Heart left ventricle (tissue), 16 donors: ENCODE measurements at places on chromosomes 12 and 14.

- no peak for DNase-seq
Measured at GRCh38 chr12:85016413-85016812, 19.7 kb downstream of the TSPAN19 start.

- DNase-seq: no peak
Measured at GRCh38 chr12:16174282-16174681, 103.2 kb downstream of the SLC15A5 start.

GRCh38 chr14:98926801-98927200 lies 345.2 kb downstream of the BCL11B start:
- no peak for DNase-seq

DNA sequence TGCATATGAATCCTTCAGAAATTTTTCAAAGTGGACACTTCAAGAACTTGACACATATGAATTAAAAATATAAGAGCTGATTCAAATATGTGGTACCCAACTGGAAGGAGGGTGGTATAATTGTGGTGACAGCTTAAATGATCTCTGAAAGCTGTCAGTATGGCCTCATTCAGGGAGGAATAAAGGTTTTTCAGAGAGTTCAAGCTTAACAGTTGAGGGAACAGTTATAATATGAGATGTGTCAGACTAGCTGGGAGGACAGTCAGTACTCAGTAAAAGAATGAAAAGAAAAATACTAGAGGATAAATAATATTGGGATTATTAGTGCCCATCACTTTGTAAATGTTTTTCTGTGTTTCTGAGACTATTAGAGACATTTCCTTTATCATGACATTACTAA lies 277.5 kb downstream of the RASSF9 start:
- no peak for DNase-seq

DNA sequence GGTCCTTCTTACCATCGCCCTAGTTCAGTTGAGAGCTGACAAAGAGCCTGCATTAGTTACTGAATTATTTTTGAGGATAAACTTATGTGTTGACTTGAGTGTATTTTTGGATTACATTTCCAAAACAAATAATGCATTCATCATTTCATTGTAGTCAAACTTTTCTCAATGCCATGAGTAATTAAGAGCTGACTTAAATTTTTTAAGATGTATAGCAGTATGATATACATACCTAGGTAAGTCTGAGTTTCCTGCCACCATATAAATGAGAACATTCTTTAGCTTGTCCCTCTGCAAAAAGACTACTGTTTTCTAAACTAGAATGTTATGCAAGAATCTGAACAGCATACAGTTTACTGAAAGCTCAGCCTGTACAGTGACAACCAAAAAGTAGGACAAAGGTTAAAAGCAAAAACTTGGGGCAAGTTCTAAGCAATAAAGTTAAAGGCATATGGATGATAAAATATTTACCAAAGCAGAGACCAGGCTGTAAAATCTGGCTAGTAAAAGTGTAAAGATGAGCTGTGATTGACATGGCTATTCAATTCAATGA lies 82.1 kb upstream of the FERMT2 start:
- DNase-seq: no peak

DNA sequence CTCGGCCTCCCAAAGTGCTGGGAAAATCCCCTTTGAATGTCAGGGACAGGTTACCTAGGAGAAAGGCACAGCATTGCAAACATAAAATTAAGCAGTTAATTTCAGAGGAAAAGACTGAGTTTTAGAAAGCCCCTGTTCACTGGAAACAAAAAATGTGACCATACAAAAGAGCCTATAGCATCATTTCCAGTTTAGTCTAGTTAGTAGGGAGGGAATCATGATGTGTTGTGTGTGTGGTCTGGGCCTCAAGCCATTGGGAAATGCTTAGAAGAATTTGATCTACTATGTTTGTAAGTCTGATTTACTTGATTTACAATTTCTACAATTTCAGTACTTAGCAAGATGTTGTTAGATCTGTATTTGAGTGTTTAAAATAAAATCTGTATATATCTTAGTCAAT lies 47.1 kb upstream of the RERG start:
- DNase-seq: no peak

GRCh38 chr14:27056586-27056985 lies 458.8 kb upstream of the NOVA1 start:
- no peak for DNase-seq

DNA sequence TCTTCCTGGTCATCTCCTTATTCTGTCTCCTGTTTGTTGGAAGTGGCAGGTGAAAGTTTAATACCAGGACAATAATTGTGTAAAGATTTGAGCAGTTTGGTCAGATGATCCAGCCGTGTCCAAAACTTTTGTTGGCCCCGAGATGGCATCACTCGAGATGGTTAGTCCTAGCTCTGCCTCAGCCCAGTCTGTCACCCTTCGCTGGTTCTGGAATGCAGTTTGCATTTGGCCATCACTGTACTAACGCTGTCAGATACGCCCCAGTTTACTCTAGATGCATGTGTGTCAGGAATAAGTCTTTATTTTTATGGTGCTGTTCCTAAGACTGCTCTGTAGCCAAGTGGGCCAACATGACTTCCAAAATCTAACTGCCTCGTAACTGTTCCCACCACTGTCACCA lies 79.6 kb downstream of the MOK start:
- DNase-seq: no peak

DNA sequence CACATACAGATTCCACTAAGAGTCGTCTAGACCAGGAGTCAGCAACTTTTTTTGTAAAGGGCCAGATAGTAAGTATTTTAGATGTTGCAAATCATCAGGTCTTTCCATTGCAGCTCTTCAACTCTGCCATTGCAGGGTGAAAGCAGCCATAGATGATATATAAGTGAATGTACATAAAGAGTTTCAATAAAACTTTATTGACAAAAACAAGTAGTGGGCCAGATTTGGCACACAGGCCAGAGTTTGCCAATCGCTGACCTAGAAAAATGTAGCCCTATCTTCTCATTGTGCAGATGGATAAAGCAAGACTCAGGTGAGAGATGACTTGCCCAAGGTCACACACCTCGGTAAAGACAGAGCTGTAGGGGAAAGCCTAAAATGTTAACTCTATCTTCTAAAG lies 474.7 kb downstream of the MED13L start:
- no peak for DNase-seq

DNA sequence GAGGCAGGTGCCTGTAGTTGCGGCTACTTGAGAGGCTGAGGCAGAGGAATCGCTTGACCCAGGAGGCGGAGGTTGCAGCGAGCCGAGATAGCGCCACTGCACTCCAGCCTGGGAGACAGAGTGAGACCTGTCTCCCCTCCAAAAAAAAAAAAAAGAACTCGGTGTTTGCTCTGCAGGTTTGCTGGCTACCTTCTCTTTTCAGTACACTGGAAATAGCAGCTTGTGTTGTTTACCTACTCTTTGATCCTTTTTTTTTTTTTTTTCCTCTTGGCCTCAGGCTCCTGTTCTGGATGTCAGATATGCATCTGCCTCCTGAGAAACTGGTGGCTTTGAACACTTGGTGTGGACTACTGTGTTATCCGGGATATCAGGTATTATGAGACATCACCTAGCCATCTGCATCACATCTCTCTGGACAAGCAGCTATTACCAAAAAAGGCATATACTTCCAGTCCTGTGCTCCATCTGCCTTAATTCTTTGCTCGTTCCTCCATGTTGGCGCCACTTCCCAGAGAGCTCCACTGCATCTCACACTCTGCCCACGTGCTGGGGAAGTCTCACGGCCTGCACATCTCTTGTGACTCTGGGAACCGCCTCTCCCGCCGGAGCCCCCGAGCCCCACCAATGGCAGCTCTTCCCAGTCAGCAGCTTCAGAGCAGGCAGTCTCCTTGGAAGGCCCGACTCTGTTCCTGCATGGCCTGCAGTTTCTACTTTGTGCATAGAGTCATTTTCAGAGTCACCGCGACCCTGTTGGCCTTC lies 50.9 kb upstream of the TRAF3 start:
- DNase-seq: no peak

- no peak for DNase-seq
Measured at GRCh38 chr14:68389943-68390342, 402.9 kb downstream of the ZFP36L1 start.

GRCh38 chr12:75944905-75945432 lies 86.6 kb downstream of the PHLDA1 start:
- no peak for DNase-seq

DNA sequence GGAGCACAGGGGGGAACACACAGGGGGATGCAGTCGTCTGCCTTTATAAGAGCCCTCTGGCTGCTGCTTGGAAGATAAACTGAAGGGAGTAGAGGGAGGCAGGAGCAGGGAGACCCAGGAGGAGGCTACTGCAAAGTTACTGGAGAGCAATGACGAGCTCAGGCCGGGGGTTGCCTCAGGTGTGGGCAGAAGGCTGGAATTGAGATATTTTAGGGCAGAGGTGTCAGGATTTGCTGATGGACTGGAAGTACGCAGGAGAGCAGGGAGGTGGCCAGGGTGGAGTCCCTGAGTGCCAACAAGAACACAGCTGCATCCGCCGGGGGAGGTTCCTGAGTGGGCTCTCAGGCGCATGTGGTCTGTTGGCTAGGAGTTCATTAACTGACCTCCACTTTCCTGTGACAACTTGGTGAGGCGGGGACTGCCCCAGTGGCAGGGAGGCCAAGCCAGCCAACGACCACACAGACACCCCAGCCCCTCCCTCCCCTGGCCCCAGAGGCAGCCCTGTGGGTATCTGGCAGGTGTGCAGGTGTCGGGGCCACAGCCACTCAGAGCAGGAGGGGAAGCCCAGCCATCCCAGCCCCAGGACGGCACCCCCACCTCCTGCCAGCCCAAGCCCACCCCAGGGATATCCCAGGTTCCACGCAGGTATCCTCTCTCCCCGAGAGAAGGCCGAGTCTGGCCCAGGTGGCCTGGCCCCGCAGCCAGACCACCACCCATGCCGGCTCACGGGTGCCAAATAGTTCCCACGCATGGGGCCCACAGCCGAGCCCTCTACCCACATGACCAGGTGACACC lies 85.4 kb downstream of the NCOR2 start:
- no peak for DNase-seq

DNA sequence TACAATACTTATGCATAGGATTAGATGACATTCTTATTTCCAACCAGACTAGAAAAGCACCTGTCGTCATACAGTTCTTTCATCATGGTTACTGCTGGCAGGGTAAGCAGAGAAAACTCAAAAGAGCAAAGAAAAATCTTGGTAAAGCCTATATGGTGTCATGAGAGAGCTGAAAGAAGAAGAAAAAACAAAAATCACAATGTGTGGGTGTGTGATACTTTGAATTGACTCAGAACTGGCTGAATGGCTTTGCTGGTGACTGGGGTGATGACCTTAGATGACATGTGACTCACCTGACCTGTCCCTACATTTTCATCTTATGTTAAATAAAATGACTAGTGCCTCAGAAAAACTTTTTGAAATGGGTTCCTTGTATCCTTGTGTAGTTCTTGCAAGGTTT lies 278.1 kb upstream of the LMO3 start:
- DNase-seq: no peak

- DNase-seq: no peak
Measured at GRCh38 chr12:19181666-19182426, 52.3 kb downstream of the PLEKHA5 start.

GRCh38 chr12:125889742-125890141 lies 824.5 kb downstream of the AACS start:
- DNase-seq: no peak

DNA sequence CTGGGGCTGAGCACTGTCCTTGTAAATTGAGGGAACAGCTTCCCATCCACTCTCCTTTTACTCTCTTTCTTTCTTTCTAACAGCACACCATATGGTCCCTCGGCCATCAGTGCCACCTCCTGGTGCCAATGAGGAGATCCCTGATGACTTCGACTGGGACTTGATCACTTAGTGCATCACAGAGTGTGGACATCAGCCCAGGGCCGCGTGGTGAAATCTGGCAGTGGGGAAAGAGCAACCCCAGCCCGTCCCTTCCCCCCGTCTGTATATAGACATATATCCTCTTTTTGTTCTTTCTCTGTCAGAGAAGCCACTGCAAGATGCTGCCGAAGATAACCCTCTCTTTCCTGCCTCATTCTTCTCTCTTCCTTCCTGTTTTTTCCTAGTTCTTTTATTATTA lies 13.5 kb downstream of the C3AR1 start:
- DNase-seq: no peak

GRCh38 chr12:99110868-99111267 lies 465.8 kb downstream of the APAF1 start:
- no peak for DNase-seq

DNA sequence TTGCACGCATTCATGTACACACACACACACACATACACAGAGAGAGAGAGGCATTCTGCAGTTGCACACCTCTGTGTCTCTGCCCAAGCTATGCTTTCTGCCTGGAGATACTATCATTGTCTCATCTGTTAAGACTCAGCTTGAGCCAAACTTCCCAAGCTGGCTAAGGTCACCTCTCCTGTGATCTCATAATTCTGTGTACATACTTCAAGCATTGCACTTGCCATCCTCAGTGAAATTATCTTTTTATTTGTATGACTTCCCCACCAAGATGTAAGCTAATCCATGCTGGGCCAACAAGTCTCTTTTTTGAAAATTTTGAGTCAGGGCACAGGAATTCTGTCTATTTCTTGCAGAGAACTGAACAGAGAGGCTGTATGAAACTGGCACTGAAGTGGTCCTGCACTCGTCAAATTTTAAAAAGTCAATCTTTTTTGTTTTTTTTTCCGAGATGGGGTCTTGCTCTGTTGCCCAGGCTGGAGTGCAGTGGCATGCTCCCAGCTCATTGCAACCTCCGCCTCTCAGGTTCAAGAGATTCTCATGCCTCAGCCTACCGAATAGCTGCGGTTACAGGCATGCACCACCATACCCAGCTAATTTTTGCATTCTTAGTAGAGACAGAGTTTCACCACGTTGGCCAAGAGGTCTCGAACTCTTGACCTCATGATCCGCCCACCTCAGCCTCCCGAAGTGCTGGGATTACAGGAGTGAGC lies 44.3 kb downstream of the TMTC1 start:
- DNase-seq: no peak

DNA sequence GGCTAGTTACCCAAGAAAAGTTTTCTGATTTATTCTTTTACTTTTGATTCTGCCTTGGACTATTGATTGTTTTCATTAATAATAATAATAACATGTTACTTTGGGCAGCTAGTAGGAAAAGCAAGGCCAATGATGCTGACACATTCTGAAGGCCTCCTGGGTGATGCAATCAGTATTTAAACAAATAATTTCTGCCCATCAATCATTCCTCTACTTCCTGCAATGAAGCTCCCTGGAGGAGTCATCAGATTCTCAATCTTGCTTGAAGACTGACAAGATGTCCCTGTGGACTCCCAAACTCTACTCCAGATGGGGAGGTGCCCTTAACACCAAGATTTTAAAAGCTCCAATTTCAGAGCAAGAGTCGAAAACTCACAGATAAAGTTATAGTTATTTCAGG lies at the start of gene SPX:
Gene SPX (plus strand): TSS at position 244 of the 400 bp plus-strand sequence. CDS start 177 bp downstream, outside the sequence.
- DNase-seq: no peak
